CD8-positive, alpha-beta memory T cell (primary cell): ENCODE measurements at places on chromosomes 1 and 21. TPM values are rescaled to one million over a fixed set of nuclear protein-coding genes. Genes with fewer than 3 reads are reported as not detected.

DNA sequence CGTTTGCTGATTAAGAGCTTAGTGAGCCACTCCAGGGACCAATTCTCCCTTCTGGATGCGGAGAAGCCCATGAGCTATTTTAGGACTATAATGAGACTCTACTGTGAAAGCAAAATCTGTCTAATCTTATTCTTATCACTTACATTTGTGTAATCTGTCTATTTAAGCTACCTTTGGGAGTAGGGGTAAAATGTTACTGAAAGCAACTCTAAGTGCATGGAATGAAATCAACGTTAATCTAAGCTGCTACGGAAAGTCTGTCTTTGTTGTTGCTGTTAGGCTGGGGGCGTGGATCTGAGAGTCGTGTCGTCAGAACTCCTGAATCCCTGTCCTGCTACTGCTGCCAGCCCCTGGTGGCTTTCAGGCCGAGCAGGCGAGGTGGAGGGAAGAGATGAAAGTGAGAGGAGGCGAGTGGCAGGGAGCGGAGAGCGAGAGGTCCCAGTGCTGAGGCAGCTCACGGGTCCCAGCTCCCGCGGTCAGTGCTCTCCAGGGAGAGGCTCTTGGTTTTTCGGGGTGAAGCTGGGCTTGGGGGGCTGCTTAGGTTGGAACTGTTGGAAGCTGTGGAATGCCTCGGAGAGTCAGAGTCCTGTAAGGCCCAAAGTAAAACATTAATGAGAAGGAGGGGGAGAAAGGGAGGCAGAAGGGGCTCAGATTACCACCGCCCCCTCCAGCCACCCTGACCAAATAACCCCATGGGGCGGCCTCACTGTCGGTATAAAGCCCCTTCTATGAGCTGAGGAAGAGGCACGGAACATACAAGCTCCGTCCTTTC is 53.9 kb downstream of the COQ8A start:
- H3K36me3 ChIP-seq: no peaks in the 10 kb centered on the region
- no peak overlapping the region for H3K27ac ChIP-seq

DNA sequence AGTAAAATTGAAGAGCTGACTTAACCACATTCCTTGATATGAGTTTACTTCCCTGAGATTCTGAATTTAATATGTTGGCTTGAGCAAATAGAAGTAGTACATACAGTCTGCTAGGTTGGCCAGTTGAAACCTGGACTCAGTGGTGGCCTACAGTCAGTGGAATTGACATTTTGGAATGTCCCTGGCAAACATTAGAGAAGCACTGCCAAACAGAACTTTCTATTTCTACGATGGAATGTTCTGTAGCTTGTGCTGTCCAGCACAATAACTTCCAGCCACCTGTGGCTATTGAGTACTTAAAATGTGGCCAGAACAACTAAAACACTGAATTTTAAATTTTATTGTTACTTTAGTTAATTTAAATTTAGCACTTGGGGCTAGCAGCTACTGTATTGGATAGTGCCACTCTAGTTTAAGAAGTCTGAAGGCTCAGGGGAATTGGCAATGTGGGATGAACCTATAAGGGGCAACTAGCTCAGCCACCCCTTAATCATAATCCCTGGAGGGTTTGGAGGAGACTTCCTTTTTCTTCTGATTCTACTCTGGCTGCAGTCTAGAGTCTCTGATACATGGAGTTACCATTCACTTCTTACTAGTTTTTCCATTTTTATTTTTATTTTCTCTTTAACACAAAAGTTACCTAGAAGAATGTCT is 10.3 kb upstream of the TEDDM1 start:
- no peak overlapping the region for H3K4me3 ChIP-seq
- no peaks in the 10 kb centered on the region for H3K36me3 ChIP-seq
- no peak overlapping the region for H3K27ac ChIP-seq
- no peaks in the 10 kb centered on the region for H3K4me1 ChIP-seq
- H3K27me3 ChIP-seq: peaks cover 3% of the 10 kb centered on the region

DNA sequence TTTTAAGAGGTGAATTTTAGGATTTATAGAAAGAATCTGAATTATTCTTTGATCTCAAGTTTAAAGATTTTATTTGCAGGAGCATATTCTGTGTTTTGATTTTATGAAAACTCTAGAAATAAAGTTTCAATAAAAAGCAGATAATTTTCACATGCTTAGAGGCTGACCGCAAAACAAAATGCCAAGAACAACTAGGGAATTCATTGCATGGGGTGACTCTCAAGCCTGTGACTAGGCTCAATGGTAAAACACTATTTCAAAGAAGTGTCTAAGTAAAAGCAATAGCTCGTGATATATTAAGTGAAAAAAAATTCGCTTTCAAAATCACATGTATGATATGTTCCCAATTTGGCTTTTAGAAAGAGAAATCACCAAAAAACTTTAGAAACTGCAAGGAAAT is 49.6 kb downstream of the RPL5 start:
- H3K27ac ChIP-seq: no peak overlapping the region
- no peaks in the 10 kb centered on the region for H3K27me3 ChIP-seq
- no peaks in the 10 kb centered on the region for H3K36me3 ChIP-seq
- H3K4me3 ChIP-seq: no peak overlapping the region
- H3K4me1 ChIP-seq: peaks cover 40% of the 10 kb centered on the region
- no peak for DNase-seq

- no peaks in the 10 kb centered on the region for H3K27me3 ChIP-seq
- no peak overlapping the region for H3K27ac ChIP-seq
- no peak overlapping the region for H3K4me3 ChIP-seq
- H3K4me1 ChIP-seq: no peaks in the 10 kb centered on the region
- DNase-seq: no peak
Measured at GRCh38 chr1:87176087-87176486, 152.6 kb upstream of the LMO4 start.

DNA sequence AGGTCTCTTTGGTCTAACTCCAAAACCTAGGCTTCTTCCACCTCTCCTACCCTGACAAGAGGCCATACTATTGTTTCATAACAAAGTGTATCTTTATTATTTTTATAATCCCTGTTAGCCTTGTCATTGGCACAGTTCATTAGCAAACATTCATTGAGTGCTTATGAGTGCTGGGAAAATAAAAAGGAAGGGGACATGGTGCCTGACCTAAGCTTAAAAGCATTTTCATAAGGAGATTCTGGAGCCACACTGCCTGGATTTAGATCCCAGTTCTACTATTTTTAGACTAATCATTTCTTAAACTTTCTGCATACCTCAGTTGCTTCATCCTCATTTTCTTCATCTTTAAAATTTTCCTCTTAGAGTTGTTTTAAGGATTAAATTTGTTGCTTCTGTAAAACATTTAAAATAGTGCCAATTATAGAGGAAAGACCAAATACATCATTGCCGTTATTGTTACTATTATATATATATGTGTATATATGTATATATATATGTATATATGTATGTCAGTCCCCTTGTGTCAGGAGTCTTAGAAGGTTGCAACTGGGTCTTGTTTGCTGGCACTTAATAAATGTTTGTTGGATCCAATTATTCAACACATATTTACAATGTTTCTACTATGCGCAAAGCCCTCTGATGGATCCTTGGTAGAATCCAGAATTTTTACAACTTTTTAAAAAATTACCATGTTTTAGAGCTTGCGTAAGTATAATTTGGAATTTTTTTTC is 250.9 kb upstream of the SGIP1 start:
- peaks cover 67% of the 10 kb centered on the region for H3K4me1 ChIP-seq
- no peaks in the 10 kb centered on the region for H3K27me3 ChIP-seq
- no peaks in the 10 kb centered on the region for H3K36me3 ChIP-seq
- H3K27ac ChIP-seq: no peak overlapping the region

GRCh38 chr1:188986745-188987417 is 1490.8 kb downstream of the BRINP3 start:
- H3K4me1 ChIP-seq: no peaks in the 10 kb centered on the region
- no peak overlapping the region for H3K27ac ChIP-seq
- H3K27me3 ChIP-seq: no peaks in the 10 kb centered on the region
- no peak for DNase-seq
- H3K36me3 ChIP-seq: no peaks in the 10 kb centered on the region
- no peak overlapping the region for H3K4me3 ChIP-seq

GRCh38 chr1:37292789-37293188 is 181.6 kb upstream of the ZC3H12A start:
- H3K36me3 ChIP-seq: no peaks in the 10 kb centered on the region
- no peak for DNase-seq
- peaks cover 6% of the 10 kb centered on the region for H3K27me3 ChIP-seq
- H3K4me3 ChIP-seq: no peak overlapping the region
- H3K4me1 ChIP-seq: no peaks in the 10 kb centered on the region
- H3K27ac ChIP-seq: no peak overlapping the region

DNA sequence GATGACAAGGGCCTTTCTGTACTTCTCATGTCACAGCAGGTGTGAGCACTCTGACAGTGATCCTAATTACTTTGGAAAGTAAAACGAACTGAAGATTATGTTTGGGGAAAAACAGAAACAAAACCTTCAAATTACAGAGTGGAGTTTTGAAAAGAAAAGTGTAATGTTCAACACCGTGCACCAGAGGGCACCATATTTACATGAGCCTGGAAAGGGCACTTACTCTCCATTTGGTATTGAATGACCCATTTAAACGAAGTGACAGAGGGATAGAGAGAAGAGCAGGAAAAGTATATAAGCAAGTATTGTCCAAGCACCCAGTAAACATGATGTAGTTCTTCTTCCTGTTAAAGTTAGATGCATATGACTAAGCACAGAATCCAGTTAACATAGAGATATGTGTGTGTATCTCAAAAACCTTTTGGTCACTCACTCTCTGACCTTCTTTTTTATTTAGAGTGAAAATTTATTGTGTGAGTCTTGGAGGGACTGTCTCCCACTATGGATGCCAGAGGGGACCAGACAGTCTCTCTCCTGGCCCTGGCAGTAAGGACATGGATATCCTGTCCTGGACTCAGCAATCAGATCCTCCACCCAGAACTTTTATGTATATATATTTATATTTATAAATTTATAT is 3.8 kb upstream of the RGSL1 start:
- no peak overlapping the region for H3K27ac ChIP-seq
- DNase-seq: peak; percentile 4
- no peaks in the 10 kb centered on the region for H3K36me3 ChIP-seq
- H3K4me1 ChIP-seq: no peaks in the 10 kb centered on the region
- H3K4me3 ChIP-seq: no peak overlapping the region

DNA sequence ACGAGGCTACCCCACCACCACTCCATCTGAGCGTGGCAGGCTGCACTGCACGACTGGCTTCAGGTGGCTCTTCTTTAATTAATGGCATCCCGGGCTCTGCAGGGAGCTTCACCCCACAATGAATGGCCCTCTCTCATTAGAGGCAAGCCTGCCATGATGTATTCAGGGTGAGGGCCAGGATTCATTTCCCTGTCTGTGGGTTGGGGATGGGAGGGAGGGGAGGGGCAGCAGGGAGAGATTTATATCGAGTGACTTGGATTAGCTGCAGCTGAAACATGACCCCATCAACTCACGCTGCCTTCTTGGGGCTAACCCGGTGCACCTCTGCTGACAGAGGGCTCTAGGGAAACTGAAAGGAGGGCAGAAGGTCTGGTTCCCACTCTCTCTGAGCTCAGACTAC is 54.2 kb downstream of the ERI3 start:
- H3K36me3 ChIP-seq: peaks cover 28% of the 10 kb centered on the region
- DNase-seq: no peak
- no peak overlapping the region for H3K4me3 ChIP-seq
- H3K4me1 ChIP-seq: peaks cover 7% of the 10 kb centered on the region
- H3K27ac ChIP-seq: no peak overlapping the region
- H3K27me3 ChIP-seq: no peaks in the 10 kb centered on the region

GRCh38 chr1:84624876-84625275 is 50.6 kb upstream of the CTBS start:
- no peak overlapping the region for H3K27ac ChIP-seq
- H3K36me3 ChIP-seq: no peaks in the 10 kb centered on the region
- no peaks in the 10 kb centered on the region for H3K4me1 ChIP-seq
- no peaks in the 10 kb centered on the region for H3K27me3 ChIP-seq
- no peak overlapping the region for H3K4me3 ChIP-seq
- DNase-seq: no peak

- H3K27me3 ChIP-seq: no peaks in the 10 kb centered on the region
- H3K4me3 ChIP-seq: peak overlapping the region; percentile 35
- no peaks in the 10 kb centered on the region for H3K36me3 ChIP-seq
- peak overlapping the region; percentile 41 for H3K27ac ChIP-seq
- peaks cover 50% of the 10 kb centered on the region for H3K4me1 ChIP-seq
- DNase-seq: peak; percentile 41
Measured at GRCh38 chr1:89274411-89274857, 1.8 kb upstream of the GBP5 start.

- no peaks in the 10 kb centered on the region for H3K27me3 ChIP-seq
- no peak for DNase-seq
- no peaks in the 10 kb centered on the region for H3K4me1 ChIP-seq
- no peak overlapping the region for H3K4me3 ChIP-seq
Measured at GRCh38 chr1:201553496-201554189, 14.7 kb downstream of the NAV1 start.

DNA sequence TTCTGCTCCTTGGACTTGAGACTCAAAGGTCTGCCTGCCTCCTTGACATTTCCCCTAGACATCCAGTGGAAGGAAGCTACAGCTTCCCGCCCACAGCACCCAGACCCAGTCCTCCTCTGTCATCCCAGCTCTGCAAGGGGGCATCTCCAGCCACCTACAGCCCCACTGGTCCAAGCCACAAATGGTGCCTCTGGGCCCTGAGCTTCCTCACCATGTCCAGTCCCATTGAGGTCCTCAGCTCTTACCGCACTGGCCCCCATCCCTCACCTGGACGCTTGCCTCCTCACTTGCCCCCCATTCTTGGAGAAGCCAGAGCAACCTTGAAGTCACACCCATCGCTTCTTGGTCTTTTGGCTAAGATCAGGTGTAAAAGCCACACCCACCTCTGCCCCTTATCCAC is 13.2 kb downstream of the PODN start:
- no peak overlapping the region for H3K4me3 ChIP-seq
- no peak for DNase-seq
- no peaks in the 10 kb centered on the region for H3K36me3 ChIP-seq
- H3K27me3 ChIP-seq: no peaks in the 10 kb centered on the region

DNA sequence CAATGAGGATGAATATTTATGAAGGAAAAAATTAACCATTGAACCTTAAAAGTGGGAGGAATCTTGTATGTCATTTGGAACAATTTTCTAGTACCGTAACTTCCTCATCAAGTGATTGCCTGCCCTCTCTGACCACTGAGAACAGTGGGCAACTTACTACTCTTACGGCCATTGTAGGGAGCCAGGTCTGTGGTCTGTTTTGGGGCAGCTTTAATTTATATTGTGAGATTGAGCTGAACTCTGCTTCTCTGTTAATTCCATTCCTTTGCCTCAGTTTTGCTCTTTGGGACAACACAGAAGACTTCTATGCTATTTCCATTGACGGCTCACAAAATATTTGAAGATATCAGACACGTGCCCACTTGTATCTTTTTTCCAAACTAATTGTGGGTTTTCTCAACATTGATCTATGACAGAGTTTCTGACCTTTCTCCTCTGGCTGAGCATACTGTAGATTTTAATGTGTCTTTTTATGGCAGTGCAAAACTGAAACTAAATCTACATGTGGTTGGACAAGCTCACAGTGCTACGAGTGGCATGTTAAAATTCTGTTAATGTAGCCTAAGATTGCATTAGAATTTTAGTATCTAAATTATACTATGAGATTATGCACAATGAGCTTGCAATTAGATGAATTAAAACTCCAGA is 27.8 kb upstream of the ZNF281 start:
- no peaks in the 10 kb centered on the region for H3K27me3 ChIP-seq
- H3K4me3 ChIP-seq: peak overlapping the region; percentile 37
- peak; percentile 2 for DNase-seq
- no peak overlapping the region for H3K27ac ChIP-seq

LCE2B gene
- total RNA-seq: not detected

ARMH1 gene
- 38.0 TPM for total RNA-seq

NEXN gene
- total RNA-seq: 0.09 TPM

FAF1 gene
- total RNA-seq: 87.1 TPM

OR2G3 gene
- not detected for total RNA-seq

NUAK2 gene
- 4.7 TPM for total RNA-seq

PWP2 gene
- 15.5 TPM for total RNA-seq

RNU1-4 gene
- total RNA-seq: 1,293 TPM

SYT14 gene
- total RNA-seq: not detected

S100A16 gene
- total RNA-seq: not detected
